ENCODE measurements at places on chromosomes 12 and 14.

DNA sequence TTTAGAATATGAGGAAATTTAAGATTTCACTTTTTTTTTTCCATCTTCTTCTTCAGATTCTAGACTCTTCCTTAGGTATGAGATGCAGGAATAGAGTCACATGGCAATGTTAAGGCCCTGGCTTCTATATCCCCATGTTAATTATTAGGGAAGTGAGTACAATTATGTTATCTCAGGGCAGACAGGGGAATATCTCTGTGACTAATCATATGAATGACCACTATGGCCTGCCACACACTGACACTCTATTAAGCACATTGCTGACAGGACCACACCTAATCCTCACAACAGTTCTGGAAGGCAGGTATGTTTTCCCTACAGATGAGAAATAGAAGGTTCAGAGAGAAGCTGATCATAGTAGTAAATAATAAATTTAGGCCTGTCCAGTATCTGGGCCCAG is 69.4 kb upstream of the PTPRQ start:
- DNase-seq = no peak

DNA sequence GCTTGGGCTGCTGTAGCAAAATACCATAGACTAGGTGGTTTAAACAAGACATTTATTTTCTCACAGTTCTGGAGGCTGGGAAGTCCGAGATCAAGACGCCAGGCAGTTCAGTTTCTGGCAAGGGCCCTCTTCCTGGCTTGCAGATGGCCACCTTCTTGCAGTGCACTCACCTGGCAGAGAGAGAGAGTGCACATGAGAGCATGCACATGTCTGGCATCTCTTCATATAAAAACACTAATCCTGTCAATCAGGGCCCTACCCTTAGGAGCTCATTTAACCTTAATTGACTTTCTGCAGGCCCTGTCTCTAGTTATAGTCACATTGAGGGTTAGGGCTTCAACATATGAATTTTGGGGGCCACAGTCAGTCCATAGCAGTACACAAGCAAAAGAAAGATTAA is 12.4 kb upstream of the EVL start:
- DNase-seq = no peak

DNA sequence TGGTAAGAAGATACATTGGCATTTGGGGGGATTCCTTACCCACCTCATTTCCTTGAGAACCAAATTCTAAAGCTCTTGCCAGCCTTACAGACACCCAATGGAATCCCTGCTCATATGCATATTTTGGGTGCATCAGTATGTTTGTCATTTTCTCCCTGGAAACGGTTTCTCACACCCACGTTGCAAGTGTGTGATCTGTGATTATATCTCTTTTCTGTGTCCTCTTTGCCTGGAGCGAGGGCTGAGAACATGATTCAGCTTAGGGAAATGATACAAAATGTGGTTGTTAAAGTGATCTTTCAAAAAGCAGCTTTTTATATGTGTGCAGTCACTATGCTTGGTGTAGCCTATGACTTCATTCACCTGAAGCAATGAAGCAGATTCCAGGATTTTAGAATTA is 52.0 kb downstream of the KCNMB4 start:
- DNase-seq = no peak

DNA sequence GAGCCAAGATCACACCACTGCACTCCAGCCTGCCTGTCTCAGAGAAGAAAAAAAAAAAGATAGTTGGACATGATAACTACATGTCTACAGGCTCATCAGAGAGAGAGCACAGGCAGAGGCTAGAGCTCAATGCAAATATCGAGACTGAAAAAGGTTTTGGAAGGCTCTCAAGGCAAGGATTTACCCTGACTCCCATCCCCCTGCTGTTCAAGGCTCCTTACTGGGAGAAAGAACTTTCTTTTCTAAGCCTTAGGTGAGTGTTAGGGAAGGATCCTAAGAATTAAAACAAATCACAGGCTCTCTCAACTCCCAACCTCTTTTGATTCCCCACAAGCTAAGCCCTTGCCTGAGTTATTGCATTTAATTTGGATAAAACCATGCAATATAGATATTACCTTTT is 525.1 kb downstream of the DIO2 start:
- DNase-seq = no peak

DNA sequence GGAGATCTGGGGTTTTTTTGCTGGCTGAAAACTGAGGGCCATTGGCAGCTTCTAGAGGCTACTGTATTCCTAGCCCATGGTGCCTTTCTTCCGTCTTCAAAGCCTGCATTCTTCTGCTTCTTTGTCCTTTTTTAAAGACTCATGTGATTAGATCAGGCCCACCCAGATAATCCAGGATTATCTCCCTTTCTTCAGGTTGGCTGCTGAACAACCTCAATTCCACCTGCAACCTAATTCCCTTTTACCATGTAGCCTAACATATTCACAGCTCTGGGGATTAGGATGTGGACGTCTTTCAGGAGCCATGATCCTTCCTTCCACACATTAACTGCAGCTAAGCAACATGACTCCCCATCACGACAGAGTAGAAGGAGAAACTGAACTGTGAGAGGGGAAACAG is 985.5 kb downstream of the DIO2 start:
- no peak for DNase-seq

GRCh38 chr12:60262378-60262777 is 666.5 kb downstream of the SLC16A7 start:
- no peak for DNase-seq

- no peak for DNase-seq
Observed at GRCh38 chr12:86931714-86932113, 675.5 kb upstream of the MGAT4C start.

DNA sequence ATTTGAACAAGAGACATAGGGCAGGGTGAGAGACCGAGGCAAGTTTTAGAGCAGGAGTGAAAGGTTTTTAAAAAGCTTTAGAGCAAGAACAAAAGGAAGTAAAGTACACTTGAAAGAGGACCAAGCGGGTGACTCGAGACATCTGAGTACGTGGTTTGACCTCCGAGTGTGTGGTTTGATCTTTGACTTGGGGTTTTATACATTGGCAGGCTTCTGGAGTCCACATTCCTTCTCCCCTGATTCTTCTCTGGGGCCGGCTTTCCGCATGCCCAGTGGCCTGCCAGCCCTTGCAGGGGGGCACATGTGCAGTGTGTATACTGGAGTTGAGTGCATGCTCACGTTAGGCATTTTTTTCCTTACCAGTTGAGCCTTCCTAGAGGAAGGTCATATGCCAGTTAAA is 96.3 kb downstream of the SLC15A4 start:
- DNase-seq = no peak

DNA sequence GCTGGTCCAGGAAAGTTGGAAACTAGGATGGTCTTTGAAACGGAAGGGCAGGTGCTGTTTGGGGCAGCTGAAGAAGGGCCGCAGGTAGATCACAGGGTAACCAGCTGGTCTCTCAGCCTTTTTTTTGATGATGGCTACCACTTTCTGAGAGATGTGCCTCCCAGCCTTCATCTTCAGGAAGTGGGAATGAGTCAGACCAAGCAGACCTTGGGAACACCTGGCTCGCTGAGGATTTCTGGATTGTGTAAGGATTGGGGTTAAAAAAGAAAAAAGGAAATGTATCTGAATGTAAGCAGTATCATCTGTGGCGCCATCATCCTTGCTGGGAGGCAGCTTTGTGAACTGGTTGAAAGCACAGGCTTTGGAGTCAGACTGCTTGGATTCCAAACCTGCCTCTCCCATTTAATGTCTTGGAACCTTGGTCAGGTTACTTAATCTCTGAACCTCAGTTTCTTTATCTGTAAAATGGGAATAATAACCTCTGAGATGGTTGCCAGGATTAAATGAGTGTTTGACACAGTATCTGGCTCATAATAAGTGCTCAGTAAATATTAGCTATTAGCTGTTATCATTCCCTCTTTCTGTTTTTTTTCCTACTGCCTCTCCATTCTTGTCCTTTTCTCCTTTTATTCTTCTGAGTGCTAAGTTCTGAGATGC is 1.7 kb downstream of the PRPF40B start:
- no peak for DNase-seq

DNA sequence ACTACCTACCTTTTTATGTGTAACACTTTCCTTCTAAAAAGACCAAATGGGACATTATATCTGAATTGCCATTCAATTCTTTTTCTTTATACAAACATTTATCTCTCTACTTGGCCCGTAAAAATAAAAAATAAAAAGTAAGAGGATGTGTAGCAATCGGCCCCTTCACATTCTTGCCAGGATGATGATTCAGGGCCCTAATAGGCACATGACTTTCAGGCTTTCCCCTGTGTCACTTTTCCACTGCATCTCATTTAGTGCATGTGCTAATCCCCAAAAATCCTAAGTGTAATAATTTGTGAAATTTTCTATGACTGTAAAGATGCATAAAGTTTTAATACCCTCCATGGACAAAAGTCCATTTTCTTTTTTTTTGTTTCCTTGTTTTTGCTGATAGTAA is 23.0 kb upstream of the ATP2B1 start:
- DNase-seq = no peak

- DNase-seq = no peak
Observed at GRCh38 chr12:9869307-9870161, at the start of gene CLEC2B. TSS of gene CLEC2B (minus strand) at chr12:9869354.

GRCh38 chr12:16112612-16113560 is 164.6 kb downstream of the SLC15A5 start:
- no peak for DNase-seq

GRCh38 chr12:111842556-111843396 is 748 bp downstream of the MAPKAPK5 start:
- no peak for DNase-seq

GRCh38 chr12:120331390-120331789 is 3.8 kb upstream of the PLA2G1B start:
- DNase-seq = no peak

DNA sequence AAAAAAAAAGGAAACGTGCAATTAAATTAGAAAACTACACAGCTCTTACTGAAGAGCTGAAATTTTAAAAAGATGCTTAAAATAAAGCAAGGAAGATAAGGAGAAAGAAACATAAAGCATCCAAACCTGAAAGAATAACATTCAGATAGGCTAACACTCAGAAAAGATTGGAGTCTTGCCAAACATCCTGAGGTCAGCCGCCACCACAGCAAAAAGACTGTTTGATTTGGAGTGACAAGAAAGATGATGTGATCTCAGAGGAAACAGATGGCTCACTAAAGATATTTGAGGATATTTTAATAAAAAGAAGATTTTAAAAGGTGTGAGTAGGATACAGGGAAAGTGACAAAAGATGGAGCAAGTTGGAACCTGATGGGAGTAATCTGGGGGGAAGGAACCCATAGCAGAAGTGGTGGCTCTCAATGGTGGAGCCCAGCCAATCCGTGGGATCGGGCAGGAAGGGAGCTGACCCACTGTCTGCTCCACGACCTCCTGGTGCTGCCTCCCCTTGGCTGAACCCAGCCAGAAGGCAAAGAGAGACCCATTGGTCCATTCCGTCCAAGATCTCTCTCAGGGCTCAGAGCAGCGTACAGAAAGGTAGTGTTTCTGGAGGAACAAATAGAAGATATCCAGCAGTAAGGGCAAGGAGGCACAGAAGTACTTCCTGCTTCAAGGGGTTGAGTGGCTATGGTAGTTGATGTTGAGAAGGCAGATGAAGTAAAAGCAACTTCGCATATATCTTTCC is 469.6 kb downstream of the RGS6 start:
- DNase-seq = no peak

- DNase-seq = no peak
Observed at GRCh38 chr12:2008677-2009076, 4.4 kb upstream of the DCP1B start.

GRCh38 chr12:46788072-46788887 is 37.5 kb downstream of the SLC38A4 start:
- DNase-seq = no peak

GRCh38 chr12:132640936-132641335 is 22.4 kb downstream of the P2RX2 start:
- DNase-seq = no peak

GRCh38 chr12:58596381-58596780 is 323.9 kb downstream of the LRIG3 start:
- no peak for DNase-seq

DNA sequence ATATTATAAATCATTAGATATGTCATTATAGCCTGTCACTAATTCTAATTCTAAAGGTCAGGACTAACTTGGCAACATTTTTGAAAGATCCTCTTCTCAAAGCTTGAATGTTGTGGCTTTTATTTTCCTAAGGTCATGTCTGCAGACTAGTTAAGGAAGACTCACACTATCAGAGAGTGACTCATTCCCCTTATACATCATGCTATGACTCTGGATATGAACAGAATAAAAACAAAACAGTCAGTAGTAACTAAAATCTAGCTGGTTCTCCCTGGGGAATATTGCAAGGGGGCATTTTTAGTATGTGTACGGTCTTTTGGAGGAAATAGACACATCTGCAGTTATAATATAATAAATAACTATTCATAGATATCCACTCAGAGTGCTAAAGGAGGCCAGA is 170.6 kb downstream of the SLC2A13 start:
- DNase-seq = no peak

DNA sequence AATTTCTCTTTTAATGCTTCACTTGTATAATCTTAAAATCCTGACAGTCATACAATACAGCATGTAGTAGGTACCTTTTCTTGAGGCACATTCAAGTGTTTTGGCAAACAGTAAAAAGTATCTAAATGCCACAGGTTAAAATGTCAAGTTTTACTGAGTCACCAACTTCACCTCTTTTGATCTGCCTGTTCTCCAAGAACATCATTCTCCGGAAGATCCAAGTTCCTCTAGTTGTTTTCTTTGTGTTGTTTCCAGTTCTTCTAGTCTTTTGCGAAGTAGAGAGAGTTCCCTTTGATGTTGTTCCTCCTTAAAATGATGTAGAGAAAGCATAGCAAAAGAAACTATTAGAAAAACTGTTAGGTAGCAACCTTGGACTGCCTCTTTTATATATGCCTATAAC is 151.1 kb downstream of the CEP83 start:
- no peak for DNase-seq

DNA sequence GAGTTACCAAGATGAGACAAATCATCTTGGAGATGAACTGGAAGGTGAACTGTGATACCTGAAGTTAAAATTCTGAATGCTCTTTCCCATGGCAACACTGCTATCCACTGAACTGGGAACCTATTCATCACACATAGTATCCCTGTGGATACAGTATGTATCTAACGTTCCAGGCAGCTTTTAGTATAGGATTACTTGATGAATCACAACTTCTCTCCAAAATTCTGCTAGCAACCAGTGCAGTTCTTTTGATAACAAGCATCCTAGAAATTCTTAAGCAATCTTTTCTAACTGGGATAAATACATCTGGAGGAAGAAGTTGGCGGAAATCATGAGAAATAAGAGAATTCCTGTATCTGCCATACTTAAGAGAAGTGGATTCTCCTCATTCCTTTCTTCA is 66.4 kb downstream of the PAWR start:
- DNase-seq = no peak

DNA sequence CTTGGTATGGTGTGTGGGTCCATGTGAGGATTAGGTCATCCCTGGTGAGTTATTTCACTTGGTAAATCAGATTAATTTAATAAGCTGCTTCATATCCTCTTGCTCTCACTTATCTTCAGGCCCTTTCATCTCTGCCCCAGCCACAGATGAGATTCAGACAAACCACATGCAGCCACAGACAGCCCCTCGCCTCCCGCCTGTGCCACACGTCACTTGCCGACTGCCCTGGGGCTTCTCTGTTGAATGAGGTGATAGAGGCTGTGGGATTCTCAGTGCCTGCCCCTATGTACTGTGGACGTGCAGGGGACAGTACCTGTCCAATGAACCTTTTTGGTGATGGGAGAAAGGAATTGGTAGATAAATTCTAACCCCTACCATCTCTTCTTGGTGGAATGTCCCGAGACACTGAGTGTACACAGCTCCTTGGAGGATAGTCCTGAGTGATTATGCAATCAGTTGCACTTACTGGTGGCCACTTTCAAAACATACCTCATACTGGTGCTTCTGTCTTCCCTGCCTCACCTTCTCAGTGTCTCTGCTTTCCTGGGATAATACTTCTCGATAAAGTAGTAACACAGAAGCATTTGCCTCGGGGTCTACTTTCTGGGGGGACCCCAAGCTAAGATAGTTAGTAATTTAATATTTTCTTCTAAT is 248.7 kb downstream of the TTC6 start:
- DNase-seq = no peak
